ENCODE measurements at places on chromosomes 11 and 22. TPM values are rescaled to one million over a fixed set of nuclear protein-coding genes. Genes with fewer than 3 reads are reported as not detected.

Gene INPP5J
- 4.6 TPM for total RNA-seq

Gene UBASH3B
- 64.7 TPM for total RNA-seq

Gene ZNF214
- 3.3 TPM for total RNA-seq

Gene ABTB2
- 2.7 TPM for total RNA-seq

Gene BDNF
- total RNA-seq: 3.4 TPM

Gene HEPHL1
- not detected for total RNA-seq

Gene HIPK3
- total RNA-seq: 138 TPM

Gene SYT9
- total RNA-seq: 0.18 TPM

Gene TSPAN4
- 140 TPM for total RNA-seq

Gene UBQLN3
- total RNA-seq: 0.50 TPM

Gene C11orf86
- not detected for total RNA-seq

Gene INSC
- 1.1 TPM for total RNA-seq

Gene RNF169
- 21.2 TPM for total RNA-seq

Gene KCNJ1
- total RNA-seq: 0.18 TPM

Gene IGSF9B
- total RNA-seq: 5.5 TPM

Gene MIF
- total RNA-seq: 231 TPM

Gene FOLR1
- total RNA-seq: 134 TPM

Gene OR5B21
- not detected for total RNA-seq

Gene SCGB1A1
- 3,364 TPM for total RNA-seq

Gene P4HA3
- 0.56 TPM for total RNA-seq

Gene CNGA4
- 3.8 TPM for total RNA-seq

Data from lower lobe of right lung (tissue), 2 donors.